ENCODE measurements at places on chromosomes 4 and X. TPM values are rescaled to one million over a fixed set of nuclear protein-coding genes. Genes with fewer than 3 reads are reported as not detected.

GRCh38 chrX:130778773-130779172, 124.2 kb downstream of the ENOX2 start:
- peak; percentile 12 for DNase-seq

The DCAF8L2 gene
- not detected for total RNA-seq

The PAGE4 gene
- total RNA-seq: not detected

DNA sequence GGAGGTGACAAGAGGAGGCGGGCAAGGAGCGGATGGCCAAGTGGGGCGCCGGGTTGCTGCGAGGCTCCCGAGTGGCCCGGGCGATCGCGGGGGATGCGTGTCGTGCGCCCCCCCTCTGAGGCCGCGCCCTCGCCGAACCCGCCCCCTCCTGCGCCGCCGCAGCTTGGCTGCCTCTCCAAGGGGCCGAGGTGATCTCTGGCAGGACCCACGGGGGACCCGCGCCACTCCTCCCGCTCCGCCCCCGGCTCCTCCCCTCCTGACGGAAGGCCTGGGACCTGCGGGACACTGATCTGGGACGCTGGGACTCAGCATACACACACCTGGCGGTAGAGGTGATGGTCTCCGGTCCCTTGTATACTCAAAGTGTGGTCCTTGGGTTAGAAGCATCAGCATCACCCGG, 21.9 kb upstream of the FAM47C start:
- no peak for DNase-seq

GRCh38 chr4:131309628-131310027, 1839.5 kb upstream of the PCDH10 start:
- DNase-seq: no peak

GRCh38 chrX:97909245-97909644, 1025.5 kb downstream of the RPA4 start:
- DNase-seq: no peak

The CDKL2 gene
- 0.18 TPM for total RNA-seq

- DNase-seq: peak; percentile 22
These were observed 72.2 kb downstream of the BLTP1 start for GRCh38 chr4:122224348-122224747.

The TCEAL6 gene
- total RNA-seq: not detected

DNA sequence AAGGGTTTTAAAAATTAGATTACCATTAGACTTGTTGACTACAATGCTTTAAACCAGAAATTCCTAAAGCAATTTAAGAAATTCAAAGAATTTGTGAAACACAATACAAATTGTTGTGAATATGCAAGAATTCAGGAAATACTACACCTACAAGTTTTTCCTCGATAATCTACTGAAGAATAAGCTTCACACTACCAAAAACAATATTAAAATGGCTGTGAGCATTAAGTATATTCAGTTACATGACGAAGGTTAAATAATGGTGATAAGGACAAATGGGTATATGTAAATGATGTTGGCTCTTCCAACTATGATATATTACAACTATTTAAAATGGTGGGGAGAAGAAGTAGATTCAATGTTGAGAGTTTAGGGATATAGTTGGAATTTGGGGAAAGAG, 111.1 kb upstream of the HTR2C start:
- DNase-seq: no peak

The STK32B gene
- 5.8 TPM for total RNA-seq

DNA sequence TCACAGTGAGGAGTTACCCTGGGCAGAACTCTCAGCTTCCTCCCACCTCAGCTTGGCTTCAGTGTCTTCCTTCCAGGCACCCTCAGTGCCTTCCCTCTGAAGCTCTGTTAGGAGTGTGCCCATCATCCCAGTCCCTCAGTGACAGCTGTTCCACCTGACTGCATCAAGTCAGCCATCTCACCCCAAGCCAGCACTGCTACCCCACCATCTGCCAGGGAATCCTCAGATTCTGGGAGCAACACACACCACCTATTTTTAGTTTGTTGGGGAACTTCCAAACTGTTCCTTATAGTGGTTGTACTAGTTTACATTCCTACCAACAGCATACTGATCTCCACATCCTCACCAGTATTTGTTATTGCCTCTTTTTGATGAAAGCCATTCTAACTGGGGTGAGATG, 182.9 kb downstream of the RELL1 start:
- no peak for DNase-seq

- no peak for DNase-seq
These were observed 5.5 kb downstream of the GRIA2 start for GRCh38 chr4:157226035-157226434.

The MAGEA1 gene
- total RNA-seq: not detected

DNA sequence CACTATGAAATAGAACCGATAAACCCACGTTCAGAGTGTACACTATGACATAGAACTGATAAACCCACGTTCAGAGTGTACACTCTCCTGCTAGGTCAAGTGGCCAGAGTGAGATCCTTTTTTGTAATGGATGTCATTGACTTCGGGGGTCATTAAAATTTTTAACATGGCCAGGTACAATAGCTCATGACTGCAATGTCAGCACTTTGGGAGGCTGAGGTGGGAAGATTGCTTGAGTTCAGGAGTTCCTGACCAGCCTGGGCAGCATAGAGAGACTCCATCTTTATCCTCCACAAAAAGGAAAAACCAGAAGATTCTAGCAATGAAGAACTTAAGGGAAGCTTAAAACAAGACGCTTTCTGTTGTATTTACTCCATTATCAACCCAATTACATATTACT, 439.7 kb upstream of the FRG1 start:
- no peak for DNase-seq

- DNase-seq: no peak
These were observed 39.6 kb downstream of the SCD5 start for GRCh38 chr4:82758701-82759685.

DNA sequence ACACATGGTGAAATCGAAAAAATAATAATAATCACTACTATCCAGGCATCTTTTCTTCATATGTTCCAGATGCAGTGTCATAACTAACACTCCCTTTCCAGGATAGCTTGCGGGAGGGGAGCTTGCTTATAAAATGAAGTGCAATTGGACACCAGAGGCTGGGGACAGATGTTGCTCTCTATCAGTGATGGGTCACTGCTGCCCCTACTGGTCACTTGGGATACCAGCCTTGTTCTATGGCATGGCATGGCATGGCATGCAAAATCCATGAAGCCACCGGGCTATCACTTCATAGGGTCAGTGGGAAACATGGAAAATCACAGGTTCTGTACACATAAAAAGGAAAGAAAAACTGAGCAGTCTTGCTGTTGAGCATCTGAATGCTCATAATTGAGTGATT, 168.1 kb downstream of the GLRA2 start:
- DNase-seq: no peak

DNA sequence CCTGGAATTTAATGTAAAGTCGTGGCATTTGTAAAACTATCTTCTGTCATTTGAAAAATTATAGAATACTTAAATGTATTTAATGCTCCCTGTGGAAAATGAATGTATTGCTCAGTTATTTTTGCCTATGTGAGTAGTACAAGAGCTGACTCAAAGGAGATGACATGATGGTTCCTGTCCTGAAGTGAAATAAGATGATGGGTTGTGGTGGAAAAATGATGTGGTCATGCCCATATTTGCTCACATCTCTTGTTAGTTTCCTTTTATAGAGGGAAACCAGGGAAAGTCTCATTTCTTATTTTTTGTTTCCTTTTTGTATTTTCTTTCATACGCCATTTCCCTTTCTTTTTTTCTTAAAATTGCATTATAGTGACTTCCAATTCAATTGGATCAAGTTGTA, 23.7 kb downstream of the PLS3 start:
- peak; percentile 64 for DNase-seq

GRCh38 chrX:93354651-93355050, 318.7 kb downstream of the NAP1L3 start:
- no peak for DNase-seq

DNA sequence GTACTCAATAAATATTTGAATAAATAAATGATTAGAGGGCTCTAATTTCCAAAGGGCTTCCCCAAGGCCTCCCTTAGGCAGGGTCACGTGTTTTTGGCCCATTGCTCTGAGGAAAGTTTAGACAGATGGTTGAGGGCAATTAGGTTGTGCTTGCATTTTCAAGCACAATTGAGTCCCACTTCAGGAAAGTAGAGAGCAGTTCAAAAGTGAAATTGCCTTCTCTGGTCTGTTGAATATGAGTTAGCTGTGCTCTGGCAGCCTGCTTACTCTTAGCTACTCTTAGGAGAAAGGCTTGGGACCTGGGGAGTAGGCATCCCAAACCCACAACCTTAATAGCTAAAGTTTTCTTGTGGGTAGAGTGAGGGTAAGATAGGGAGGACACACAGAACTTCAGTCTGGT, 9.0 kb upstream of the DRP2 start:
- no peak for DNase-seq

The CCDC110 gene
- 0.90 TPM for total RNA-seq

The TEX13D gene
- not detected for total RNA-seq

The SMARCA1 gene
- total RNA-seq: 31.0 TPM

GRCh38 chrX:47610511-47610910, 9.1 kb downstream of the SYN1 start:
- DNase-seq: no peak

- DNase-seq: no peak
These were observed 68.7 kb downstream of the KLHL8 start for GRCh38 chr4:87151730-87152129.

DNA sequence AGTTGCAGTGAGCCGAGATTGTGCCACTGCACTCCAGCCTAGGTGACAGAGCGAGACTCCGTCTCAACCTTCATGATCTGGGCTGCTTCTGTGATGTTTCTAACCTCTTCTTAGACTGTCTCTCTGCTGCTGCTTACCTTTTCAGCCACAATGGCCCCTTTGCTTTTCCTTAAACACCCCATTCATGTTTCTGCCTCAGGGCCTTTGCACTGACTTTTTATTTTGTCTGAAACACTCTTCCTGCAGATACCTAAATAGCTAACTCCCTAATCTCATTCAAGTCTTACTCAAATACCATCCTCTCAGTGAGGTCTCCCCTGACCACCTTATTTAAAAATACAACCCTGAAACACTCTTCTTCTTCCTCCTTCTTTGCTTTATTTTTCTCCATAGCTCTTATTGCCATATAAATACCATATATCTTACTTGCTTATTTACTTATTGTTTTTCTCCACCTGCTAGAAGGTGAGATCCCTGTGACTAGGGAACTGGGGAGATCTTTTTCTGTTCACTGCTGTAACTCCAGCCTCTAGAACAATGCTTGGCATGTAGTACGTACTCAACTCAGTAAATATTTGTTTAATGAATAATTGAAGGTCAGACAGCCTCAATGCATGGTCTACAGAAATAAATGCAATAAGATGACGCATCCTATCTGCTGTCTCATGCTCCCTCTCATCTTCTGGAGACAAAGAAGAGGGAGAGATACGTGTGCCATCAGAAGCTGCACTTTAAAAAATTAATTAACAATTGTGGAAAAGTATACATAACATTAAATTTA, 43.8 kb upstream of the SETD7 start:
- DNase-seq: peak; percentile 73

DNA sequence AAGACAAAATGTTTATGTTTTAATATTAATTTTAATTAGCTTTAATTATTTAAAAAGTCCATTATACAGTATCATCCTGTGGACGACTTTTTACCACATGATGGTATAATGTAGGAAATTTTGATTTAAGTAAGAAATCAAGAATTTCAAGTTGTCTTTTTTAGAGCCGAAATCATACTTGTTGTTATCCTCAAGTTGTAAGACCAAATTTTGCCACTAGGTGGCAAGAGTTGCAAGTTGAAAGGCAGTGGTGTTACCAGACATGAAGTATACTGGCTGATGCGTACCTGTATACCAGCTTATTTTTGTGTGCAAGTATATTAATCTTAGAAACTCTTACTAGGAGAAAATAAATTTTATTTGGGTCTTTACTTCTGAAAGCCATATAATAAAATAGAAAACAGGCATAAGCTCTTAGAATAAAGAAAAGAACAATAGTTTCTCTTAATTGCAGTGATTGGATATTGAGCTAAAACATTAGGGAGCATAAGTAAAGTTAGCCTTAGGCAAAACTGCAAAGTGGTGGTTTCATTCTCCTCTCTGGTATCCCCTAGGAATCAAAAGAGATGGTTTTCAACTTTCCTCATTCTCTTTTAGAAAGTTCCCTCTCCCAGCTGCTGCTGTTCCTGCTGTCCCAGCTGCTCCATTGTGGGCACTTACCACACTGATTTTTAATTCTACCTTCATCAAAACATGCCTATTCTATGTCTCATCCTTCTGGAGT, 118.0 kb upstream of the WDFY3 start:
- peak; percentile 75 for DNase-seq

- DNase-seq: no peak
These were observed 384.4 kb upstream of the AR start for GRCh38 chrX:67159437-67159836.

DNA sequence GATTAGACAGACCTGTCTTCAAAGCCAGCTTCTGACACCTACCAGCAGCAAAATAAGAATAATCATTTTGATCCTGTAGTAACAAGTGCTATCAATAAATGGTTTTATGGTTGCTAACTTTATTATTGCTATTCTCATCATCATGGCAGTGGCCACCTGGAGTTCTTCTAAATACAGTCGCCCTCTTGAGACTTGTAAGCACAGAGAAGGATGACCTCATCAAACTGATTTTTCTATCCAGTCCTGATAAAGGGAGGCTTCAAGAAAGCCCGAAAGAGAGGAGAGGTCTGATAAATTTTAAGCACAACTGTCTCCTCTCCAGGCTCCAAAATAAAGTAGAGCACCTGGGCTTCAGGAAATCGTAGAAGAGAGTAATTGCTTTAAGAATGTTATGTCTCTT, 286.4 kb downstream of the USP46 start:
- DNase-seq: no peak

GRCh38 chrX:148466292-148466691, 34.1 kb upstream of the AFF2 start:
- no peak for DNase-seq

The TCP11X2 gene
- total RNA-seq: not detected

The ZMAT1 gene
- total RNA-seq: not detected

The MTTP gene
- under 0.01 TPM for total RNA-seq

GRCh38 chr4:175325230-175325629, 407.1 kb downstream of the ADAM29 start:
- peak; percentile 8 for DNase-seq

The NPY5R gene
- not detected for total RNA-seq

DNA sequence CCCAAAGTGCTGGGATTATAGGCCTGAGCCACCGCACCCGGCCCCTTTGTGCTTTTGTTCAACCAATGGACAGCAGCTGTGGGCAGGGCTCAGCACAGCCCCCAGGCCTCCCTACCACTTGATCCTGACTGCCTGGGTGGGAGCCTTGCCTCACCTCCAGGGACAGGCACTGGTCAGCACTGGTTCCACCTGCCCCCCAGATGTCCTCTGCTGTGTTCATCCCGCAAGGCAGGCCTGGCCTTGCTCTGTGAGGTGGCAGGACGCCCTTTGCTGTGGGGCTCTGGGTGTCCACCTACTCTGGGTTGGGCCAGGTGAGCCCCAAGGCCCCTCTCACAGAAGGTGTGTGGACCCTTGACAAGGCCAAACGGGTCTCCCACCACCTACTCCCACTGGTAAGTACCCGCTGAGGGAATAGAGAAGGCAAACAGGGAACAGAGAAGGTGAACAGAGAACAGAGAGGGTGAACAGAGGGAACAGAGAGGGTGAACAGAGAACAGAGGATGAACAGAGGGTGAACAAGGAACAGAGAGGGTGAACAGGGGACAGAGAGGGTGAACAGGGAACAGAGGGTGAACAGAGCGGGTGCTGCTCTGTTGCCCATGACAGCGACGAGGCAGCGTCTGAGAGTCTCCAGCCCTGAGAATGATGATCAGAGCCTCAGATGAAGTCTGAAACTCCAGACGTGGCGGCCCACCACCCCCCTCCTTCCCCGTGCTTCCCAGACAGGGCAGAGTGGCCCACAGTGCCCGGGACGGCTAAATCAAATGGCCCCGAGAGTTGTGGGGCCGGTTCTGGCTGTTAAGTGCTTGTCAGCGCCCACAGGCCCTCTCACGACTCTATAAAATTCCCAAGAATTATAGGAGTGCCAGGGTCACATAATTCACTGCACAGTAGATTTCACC, 55.0 kb upstream of the NKX1-1 start:
- DNase-seq: no peak

The SPARCL1 gene
- not detected for total RNA-seq

The AFF2 gene
- 0.72 TPM for total RNA-seq
